ENCODE measurements at places on chromosomes 12 and 14.

GRCh38 chr14:71267691-71268090, 360.4 kb downstream of the PCNX1 start:
- peak; percentile 15 for DNase-seq

DNA sequence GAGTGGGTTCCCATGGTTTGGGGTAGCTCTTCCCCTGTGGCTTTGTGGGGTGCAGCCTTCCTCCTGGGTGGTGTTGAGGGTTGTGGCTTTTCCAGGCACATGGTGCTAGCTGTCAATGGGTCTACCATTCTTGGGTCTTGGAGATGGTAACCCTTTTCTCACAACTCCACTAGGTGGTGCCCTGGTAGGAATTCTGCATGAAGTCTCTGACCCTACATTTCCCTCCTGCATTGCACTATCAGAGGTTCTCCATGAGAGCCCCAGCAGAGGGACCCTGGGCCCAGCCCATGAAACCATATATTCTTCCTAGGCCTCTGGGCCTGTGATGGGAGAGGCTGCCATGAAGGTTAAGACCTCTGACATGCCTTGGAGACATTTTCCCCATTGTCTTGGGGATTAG, 1093.3 kb downstream of the SLC16A7 start:
- no peak for DNase-seq

DNA sequence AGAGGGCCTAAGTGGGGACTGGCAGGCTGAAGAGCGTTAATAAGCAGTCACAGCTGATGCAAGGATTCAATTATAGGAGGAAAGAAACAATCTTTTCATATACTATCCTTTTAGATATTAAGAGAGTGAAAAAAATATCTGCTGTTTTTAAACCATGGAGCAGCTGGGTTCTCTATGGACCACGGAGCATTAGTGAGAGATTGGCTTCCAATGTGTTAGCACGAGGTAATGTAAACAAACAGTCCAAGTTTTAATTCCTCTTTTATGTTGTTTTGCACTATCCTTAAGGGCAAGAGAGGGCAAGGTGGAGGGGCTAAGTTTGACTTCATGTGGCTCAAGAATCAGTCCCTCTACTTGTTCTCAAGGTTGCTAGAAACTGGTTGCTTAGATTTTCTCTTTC, 30.9 kb downstream of the CDKN1B start:
- DNase-seq: no peak

DNA sequence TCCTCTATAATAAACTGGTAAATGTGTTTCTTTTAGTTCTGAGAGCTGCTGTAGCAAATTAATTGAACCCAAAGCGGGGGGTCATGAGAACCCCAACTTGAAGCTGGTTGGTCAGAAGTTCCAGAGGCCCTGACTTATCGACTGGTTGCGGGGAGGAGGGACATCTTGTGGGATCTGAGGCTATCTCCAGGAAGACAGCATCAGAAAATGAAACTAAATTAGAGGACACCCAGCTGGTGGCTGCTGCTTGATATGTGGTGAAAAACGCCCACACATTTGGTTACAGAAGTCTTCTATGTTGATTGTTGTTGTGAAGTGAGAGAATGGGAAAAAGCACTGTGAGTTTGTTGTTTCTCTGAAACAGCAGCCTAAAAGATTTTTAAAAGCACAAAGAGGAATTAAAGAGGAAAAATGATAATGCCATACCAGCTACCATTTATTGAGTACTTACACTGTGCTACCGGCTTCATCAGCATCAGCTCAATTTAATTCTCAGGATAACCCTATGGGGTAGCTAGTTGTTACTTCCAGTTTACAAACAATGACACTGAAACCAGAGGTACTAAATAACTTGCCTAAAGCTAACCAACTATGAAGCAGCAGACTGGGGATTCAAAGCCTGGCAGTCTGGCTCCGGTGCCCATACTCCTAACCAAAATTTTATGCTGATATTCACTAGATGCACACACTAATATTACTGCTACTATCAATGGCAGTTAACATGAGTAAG, 24.3 kb downstream of the DDX24 start:
- peak; percentile 19 for DNase-seq

GRCh38 chr12:132210223-132211055, 66.2 kb downstream of the NOC4L start:
- no peak for DNase-seq

DNA sequence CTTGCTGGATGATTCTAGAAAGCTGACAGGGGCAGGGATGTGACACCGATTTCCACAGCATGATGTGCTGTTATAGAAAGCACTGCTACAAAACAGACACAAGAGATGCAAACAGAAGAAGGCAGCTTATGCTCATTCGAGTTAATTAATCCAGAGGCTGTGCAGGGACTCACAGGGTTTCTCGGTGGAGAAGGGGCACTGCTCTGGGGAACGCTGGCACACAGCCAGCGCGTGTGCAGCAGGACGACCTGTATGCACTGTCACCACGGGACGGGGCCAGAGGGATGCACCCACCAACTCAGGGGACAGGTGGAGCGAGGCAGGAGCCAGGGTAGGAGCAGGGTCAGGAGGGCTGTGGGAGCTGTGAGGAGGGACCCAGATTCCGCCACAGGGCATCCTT, 143.5 kb downstream of the RIMBP2 start:
- no peak for DNase-seq

- DNase-seq: no peak
Measured at GRCh38 chr12:26773313-26774104, 59.5 kb downstream of the ITPR2 start.

Data from CD4-positive, alpha-beta T cell treated with Interleukin-2 at 100 ng/mL for 4 hours (primary cell).